Activated CD8-positive, alpha-beta T cell treated with anti-CD3 and anti-CD28 coated beads for 36 hours (primary cell): ENCODE measurements at places on chromosomes 4 and X.

- no peak for DNase-seq
Measured at GRCh38 chr4:1219566-1219950, 29.4 kb downstream of the CTBP1 start.

DNA sequence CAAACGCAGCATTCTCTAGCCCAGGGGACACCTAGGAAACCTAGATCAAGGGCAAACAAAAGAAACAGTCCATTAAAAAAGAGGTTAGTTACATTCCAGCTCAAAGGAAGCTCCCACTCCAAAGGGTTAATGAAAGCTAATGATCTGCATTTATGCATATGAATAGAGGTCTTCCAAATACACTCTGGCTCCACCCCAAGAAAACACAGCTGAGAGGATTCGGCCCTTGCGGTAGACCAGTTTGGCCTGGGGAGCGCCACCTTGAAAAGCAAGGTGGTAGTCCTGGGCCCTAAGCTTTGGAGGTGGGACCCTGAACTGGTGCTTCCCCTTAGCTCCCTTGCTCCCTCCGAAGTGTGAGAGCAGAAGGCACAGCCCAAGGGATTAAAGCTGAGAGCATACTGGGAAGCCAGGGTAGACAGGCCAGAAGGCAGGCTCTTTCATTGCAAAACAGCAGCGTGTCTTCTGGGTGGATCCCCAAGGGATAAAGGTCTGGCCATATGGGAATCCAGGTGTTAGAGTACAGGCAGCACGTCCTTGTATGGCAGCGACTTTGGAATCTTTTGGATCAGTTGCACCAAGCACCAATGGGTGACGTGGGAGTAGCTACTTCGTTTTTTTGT lies 3.7 kb downstream of the GABRQ start:
- DNase-seq = no peak

- no peak for DNase-seq
Measured at GRCh38 chr4:154015578-154015977, 226.7 kb upstream of the SFRP2 start.

DNA sequence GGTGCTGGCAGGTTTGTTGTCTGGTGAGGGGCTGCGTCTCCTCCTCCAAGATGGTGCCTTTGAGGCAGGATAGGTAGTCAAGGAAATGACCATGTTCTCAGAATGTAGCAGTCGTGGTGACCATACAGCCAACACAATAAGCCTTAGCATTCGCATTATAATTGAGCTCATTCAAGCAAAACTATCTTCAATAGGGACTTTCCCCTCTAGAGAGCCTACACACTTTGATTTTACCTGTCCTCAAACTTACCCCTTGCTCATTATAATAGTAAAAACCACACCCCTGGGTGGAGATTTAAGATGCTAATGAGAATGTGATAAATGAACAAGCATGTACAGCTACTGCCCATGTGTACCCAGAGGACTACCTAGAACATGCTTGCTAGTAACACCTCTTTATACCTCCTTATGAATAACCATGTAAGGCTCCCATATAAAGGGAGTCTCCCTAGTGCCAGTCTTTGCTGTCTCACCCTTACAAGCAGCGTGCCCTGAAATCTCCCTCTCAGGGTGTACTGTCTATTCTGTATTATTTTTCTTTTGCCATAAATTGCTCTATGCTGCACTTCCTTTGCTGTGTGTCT lies 48.2 kb downstream of the FGFBP1 start:
- DNase-seq = no peak

GRCh38 chr4:1748465-1748995 lies 27.2 kb downstream of the TACC3 start:
- peak; percentile 94 for DNase-seq

DNA sequence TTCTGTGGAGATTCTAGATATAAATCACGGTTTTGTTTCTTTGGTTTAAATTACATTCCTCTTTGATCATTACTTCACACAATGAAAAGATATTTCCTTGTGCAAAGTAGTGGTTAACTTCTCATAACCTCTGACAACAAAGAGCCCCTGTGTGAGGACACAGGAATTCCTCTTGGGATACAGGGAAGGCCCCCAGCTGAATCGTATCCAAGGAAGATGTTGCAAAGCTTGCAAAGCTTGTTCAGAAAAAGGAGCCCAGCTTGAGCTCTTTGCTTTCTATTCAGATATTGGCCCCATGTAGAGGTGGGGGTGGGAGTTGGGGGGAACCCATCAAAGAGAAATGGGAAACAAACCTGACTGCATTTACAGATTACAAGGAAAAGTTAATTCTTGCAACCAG lies 145.7 kb downstream of the RELL1 start:
- no peak for DNase-seq

DNA sequence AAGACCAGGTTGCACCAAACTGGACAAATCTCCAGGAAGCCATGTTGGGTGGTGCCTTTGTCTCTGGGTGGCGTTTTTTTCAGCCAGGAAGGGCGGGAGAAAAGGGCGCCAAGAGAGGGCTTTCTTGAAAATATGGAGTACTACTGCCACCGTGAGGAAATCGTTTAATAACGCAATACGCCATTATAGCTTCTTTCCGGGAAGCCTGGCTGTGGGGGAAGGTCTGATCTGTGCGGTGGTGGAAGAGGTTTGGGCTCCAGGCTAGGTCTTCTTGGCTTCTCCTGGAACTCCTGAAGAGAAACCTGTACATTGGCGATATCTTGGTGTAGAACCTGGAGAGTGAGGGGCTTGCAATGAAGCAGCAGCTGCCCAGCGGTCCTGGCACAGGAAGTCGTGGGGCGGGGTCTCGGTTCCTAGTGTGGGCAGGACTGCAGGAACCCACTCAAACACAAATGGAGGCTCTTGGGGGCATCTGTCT lies 202.7 kb downstream of the OR13H1 start:
- DNase-seq = no peak

- no peak for DNase-seq
Measured at GRCh38 chr4:4776335-4776734, 83.1 kb upstream of the MSX1 start.
